Foreskin fibroblast (primary cell): ENCODE measurements at places on chromosomes 1 and 21.

DNA sequence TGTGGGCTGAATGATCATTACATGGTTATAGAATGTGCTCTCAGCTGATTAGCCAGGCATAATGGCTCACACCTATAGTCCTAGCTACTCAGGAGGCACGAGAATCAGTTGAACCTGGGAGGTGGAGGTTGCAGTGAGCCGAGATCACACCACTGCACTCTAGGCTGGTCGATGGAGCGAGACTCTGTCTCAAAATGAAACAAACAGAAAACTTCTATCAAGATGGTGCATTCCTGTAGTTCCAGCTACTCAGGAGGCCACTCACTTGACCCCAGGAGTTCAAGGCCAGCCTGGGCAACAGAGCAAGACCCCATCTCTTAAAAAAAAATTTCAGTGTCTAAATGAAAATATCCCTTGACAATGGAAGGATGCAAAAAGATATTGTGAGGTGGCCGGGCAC lies 10.9 kb downstream of the TIMM17A start:
- no peak for DNase-seq

DNA sequence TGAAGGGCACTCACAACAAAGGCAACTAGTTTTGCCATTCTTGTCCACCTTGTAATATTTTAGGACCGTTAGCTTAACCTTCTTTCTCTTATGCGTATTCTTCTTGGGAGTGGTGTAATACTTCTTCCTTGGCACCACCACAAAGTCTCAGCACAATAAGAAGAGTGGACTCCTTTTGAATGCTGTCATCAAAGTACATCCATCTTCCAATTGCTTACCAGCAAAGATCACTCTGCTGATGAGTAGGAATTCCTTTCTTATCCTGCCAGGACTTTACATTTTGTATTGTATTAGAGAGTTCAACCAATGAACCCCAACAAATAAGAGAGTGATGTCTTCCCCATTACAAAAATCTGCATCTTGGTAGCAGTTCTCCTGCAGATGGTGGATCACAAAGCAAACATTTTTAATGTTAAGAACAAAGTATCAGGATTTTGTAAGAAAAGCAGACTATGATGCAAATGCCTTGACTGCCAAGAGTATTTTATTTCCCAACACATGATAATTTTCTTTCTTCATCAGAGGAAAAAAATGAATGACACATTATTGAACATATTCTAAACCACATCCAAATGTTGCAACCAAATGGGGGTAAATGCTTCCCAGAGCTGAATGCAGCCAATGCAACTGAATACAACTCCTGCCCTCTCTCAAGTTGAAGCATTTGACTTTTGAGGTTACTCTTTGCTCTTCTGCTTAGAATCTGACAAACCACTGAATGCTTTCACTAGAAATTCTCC lies 5.1 kb upstream of the ARNT start:
- peak; percentile 95 for DNase-seq

DNA sequence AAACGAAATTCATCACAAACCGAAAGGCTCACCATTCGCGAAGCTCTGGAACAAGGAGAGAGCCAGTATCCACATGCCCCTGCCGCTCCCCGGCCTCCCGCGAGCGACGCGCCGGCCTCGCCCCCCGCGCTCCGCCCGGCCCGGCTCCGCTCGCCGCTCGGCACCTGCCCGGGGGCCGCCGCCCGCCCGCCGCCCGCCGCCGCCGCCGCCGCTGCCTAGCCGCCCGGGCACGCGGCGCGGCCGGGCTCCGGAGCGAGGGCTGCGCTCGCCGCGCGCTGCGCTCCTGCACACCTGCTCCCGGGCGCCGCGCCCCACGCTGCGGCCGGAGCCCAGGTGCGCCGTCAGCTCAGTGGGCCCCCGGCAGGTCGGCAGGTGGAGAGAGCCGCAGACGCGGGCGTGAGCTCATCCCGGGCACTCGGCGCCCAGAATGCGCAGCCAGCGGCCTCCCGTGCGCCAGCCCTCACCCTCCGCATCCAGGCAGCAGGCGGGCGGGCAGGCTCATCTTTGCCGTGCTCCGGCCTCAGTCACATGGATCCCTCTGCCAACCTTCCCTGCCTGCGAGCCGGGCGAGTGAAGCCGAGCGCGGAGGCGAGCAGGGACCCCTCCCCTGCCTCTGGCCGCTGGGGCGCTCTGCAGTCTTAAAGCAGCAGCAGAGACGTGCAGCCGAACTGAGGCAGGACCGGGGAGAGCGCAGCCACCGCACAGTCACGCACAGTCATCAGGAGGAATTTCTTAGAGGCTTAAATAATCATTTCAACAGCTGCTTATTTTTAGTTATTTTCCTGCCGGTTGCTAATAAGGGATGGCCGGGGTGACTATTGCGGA lies at the start of gene DSCAM:
Gene DSCAM (minus strand): TSS at position 572 of the 825 bp plus-strand sequence. CDS start 497 bp downstream, at position 75.
- DNase-seq, result no peak

GRCh38 chr1:68321084-68321685 lies 88.9 kb upstream of the WLS start:
- peak; percentile 92 for DNase-seq

DNA sequence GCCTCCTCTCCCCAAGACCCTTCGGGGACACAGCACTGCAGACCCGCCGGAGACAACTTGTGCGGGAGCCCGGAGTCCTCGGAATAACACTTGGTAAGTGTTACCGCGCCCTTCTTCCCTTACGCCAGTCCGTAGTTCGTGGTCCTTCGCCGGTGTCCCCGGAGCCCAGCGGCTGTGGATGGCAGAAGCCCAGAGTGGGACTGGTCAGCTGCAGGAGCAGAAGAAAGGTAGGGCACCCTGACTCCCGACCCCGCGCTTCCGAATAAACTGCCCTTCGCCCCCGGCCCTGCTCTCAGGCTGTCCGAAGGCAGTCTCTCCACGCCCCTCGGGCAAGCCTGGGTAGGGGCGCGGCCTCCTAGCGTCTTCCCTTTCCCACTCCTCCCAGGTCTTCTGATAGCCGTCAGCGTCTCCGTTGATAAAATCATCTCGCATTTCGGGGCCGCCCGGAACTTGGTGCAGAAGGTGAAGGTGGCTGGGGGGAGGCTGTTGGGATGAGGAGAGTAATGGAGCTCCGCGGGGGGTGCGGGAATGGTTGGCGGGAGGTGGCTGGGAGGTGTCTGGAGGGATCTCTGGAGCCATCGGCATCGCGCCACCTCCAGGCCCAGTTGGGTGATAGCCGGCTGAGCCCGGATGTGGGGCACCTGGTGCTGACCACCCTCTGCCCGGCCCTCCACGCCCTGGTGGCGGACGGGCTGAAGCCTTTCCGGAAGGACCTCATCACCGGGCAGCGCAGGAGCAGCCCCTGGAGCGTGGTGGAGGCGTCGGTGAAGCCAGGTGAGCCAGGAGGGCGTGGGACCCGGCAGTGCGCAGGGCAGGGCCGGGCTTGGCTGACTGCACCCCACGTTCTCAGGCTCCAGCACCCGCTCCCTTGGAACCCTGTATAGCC lies 4.3 kb downstream of the RUSC1 start:
- DNase-seq, result no peak

- no peak for DNase-seq
These were observed 15.0 kb upstream of the TEKT2 start for GRCh38 chr1:36068866-36069265.

DNA sequence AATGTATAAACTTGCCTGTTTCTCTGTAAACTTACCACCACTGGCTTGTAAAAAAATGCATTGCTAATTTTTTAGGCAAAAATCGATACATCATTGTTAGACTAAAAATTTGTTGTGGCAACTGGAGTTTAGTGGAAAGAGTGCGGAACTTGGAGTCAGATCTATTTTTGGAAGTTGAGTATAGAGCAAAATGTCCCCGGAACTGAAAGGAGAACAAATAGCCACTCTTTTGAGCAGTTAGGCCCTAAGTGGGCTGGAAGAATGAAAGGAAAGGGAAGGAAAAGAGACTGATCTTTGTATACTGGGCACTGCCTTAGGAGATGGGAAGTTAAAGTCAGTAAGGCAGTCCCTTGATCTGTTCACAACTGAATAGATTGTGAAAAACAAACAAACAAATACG lies 30.2 kb downstream of the OPTC start:
- no peak for DNase-seq

DNA sequence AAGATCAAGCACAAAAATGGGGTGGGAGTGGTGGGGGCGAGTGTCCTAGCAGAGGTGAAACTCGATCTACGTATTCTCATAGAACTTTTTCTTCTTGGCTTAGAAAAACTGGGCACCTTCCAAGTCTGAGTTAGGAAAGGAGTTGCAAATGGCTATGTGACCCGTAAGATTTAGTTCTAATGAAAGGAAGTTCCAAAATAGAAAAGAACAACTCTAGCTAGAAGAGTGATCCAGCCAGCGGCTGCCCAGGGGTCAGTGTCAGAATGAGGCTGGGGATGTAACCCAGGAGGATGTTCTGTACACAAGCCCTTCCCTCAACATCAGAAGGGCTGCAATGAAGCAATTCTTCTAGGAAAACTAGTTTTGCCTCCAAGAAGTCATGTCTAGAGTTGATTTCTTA lies 5.2 kb downstream of the MTARC1 start:
- DNase-seq, result no peak

DNA sequence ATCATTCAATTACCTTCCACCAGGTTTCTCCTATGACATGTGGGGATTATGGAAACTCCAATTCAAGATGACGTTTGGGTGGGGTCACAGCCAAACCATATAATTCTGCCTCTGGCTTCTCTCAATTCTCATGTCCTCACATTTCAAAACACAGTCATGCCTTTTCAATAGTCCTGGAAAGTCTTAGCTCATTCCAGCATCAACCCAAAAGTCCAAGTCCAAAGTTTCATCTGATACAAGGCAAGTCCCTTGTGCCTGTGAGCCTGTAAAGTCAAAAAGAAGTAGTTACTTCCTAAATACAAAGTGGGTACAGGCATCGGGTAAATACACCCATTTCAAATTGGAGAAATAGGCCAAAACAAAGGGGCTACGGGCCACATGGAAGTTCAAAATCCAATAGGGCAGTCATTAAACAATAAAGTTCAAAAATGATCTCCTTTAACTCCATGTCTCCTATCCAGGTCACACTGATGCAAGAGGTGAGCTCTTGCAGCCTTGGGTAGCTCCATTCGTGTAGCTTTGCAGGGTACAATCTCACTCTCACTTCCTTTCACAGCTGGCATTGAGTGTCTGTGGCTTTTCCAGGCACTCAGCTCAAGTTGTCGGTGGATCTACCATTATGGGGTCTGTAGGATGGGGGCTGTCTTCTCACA lies 112.9 kb downstream of the FCRL5 start:
- no peak for DNase-seq

DNA sequence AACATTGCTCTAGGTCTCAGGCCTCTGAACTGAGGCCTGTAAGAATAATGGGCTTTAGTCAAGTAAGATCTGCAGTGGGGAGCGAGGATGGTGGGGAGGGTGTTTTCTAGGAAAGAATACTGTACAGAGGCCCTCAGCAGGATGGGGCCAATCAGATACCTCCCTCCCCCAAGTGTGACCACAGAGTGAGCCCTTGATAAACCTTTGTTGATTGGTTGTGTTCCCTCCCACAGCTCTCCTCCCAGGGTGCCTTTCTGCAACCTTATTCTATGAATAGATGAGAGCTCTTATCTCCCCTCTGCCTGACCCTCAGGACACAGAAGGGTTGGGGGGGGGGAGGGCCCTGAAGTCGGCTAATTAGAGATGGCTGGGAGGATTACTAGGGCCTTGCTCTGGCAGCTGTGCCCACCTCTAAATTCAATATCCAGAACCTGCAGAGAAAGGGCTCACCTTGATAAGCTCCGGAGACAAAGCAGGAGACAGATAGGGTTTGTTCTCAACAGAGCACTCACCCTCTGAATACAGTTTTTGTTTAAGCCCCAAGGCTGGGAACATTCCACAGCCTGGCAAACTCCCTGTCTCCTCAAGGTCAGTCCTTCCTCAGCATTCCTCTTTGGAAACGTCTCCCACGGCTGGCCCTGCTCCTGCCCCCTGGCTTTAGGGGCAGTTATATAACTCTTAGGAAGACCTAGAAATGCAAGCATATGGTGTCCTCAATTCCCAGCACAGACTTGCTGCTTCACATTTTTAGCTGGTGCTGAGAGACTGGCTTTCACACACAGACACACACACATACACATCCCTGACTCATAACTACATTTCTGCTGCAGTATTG lies 42.9 kb downstream of the ATP1A1 start:
- no peak for DNase-seq

DNA sequence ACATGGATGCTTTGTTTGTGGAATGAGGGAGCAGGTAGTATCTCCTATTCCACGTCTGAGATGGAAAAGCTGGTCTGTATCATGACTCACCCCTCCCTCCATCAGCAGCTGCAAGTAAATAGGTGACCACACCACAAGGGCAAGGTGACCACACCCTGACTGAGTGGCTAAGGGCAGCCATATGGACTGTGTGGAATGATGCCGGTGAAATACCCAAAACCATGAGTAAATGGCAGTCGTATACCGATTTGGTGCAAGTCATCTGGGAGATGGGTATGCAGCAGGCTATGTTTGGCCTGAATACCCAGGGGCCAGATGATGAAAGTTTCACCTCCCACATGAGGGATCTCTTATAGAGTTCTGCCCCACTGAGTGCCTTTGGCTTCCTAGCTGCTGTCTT lies 15.8 kb upstream of the UBE2U start:
- DNase-seq, result no peak

GRCh38 chr1:239764546-239764945 lies 327.1 kb upstream of the FMN2 start:
- no peak for DNase-seq

DNA sequence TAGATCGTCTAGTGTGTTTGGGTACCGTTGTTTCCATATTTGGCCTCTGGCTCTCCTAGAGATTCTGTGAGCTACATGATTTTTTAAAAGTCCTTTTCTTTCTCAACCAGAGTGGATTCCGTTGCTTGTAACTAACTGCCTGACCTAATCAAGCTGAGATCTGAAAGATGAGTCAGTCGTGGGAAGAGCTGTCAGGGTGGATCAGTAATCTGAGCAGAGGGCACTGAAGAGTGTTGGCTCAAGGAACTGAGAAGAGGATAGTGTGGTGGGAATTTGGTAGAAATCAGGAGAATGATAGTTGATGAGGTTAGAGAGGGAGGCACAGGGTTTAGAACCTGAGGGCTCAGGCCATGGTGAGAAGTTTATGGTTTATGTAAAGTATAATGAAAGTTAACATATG lies 52.2 kb downstream of the TRAF5 start:
- peak; percentile 65 for DNase-seq

DNA sequence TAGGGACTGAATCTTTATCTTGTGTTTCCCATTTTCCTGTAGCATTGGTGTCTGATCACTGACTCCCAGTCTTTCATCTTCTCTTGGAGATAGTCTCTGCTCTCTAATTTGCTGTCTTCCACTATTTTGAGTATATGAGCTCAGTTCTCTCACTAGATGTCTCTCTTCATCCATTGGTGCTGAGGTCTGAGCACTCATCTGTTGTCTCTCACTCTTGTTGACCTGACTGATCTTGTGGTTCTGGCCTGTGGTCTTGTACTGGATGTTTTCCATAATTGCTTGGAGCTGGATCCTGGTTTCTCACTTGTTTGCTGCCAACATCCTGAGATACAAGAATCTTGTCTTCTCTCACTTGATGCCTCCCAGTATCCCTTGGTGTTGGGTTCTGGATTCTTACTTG lies 25.1 kb upstream of the S100A11 start:
- no peak for DNase-seq

GRCh38 chr1:15177710-15178166 lies 24.2 kb downstream of the TMEM51 start:
- no peak for DNase-seq

GRCh38 chr1:51048021-51048420 lies 54.0 kb upstream of the C1orf185 start:
- DNase-seq, result no peak

- DNase-seq, result no peak
These were observed 96.7 kb upstream of the GNG4 start for GRCh38 chr1:235746245-235746644.
